ENCODE measurements at places on chromosomes 1 and 21.

GRCh38 chr1:181110013-181110412 is 21.5 kb downstream of the IER5 start:
- no peak for DNase-seq

GRCh38 chr1:20409012-20409411 is 77.0 kb downstream of the CAMK2N1 start:
- DNase-seq = no peak

DNA sequence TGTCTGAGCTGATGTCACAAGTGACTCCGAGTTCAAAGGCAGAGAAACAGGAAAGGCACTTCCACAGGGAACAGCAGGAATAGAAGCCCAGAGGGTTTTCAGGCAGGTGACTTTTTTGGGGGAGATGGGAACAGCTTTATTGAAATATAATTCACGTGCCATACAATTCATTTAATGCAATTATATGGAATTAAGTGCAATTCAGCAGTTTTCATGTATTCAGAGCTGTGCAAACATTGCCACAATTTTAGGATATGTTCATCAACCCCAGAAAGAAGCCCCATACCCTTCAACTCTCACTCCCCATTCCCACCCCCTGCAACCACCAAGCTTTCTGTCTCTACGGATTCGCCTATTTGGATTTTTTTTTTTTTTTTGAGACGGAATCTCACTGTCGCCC is 17.0 kb downstream of the KCNAB2 start:
- DNase-seq = no peak

DNA sequence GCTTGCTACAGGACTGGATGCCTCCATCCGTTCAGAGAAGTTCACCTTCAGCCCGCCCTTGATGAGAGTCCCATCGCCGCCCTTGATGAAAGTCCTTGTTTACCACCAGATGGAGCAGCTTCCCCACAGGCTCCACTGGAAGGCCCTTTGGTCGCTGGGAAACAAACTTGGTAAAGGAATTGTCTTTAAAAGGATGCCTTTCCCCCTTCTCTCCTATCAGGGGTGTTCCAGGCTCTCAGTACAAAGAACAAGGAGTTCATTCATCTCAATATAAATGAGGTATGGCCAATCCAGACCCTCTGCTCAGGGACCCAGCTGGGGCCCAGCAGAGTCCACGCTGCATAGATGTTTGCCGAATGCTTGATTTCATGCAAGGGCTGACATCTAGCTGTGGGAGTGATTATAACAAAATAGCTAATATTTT is 50.8 kb downstream of the CAPN9 start:
- no peak for DNase-seq

- no peak for DNase-seq
These were observed 9.5 kb upstream of the B3GALNT2 start for GRCh38 chr1:235513495-235514366.

- DNase-seq = no peak
These were observed 25.5 kb upstream of the ATF3 start for GRCh38 chr1:212582808-212583615.

DNA sequence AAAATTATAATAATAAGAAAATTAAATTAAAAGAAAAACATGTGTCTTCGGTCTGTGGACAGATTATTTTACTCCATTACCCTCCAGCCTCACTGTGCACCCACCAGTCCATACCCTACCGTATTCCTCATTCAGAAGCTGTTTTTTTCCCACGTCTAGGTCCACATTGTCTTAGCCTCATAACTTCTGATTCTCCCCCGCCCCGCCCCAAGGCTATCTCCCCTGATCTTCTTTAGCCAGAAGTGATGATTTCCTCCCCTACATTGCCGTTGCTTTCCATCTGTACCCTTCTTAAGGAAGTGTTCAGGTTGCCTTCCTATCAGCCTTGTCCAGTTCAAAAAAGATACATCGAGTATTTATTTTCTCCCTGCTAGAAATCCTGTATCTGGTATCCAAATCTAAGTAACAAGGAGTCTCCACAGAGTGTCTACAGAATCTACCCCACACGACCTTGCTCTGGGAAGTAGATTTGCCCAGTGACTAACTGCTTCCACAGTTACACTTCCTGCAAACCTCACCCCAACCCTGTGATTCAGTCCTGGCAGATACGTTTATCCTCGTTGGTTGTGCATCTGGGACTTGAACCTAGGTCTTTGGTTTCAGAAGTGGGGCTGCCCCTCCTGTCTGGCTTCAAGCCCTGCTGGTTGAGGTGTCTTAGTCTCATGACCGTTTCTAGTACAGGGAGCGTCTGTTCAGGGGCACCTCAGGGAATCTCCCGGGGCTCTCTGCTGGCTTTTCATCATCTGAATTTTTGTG is 470.2 kb downstream of the CAMTA1 start:
- no peak for DNase-seq

GRCh38 chr1:165235155-165235776 is 121.2 kb downstream of the LMX1A start:
- no peak for DNase-seq

DNA sequence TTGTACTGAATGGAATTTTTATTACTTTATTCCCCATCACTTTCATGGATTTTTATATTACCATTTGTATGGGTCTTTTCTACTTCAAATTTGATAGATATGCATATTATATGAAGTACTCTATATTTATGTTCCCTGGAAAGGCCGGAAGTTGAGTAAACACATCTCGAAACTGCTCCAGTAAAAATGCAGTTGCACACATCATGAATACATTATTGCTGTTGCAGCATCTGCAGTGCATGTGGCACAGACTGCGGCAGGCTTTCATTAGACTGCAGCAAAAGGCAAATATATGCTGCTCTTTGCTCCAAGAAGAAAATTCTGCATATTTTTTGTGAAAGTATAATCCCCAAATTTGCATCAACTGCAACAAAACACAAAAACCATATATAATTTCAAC is 48.7 kb upstream of the LRRC7 start:
- DNase-seq = no peak

DNA sequence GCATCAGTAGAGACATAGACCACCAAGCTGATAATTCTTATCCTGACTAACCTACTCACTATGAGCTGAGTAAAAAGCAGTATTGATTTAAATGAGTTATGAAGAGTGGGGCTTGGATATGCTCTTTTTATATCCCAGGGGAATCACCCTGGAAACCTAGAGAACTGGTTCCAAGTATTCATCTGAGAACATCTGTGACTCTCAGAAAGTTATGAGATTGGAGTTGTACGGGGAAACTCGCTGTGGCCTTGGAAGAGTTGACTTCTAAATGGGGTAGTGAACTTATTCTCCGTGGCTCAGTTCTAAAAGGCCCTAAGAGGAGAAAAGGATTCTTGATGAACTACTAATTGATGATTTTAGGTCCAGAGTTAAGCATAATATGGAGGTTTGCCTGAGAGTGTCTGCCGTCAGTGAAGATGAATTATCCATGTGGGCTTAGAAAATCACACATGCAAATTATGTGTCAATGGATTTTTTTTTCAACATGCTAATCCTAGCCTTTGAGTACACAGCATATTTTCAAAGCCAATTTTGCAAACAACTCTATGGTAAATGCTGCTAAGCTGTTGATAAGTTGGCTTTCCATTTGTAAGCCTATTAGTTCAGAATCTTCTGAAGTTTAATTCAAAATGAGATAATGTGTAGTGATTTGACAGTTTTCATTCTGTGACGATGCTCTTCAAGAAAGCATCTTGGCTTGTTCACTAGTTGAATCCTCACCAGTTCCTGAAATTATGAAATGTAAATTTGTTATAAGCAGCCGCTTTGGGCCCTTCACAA is 122.7 kb downstream of the FGGY start:
- DNase-seq = no peak

GRCh38 chr1:25657883-25658760 is 41.5 kb downstream of the MAN1C1 start:
- DNase-seq = no peak

DNA sequence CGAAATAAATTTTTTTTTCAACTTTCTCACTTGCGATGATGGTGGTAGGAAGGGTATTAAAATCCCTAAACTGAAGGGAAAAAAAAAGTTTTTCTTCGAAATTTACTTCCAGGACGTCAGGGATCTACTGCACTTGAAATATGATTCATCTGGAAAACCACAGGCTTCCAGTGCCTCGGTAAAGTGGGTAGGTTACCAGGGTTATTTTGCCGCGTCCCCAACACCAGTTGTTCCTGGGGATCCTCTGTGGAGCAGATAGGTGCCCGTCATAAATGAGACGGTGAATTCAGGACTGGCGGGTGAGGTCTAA is 773 bp downstream of the RABIF start:
- DNase-seq = peak; percentile 20

- no peak for DNase-seq
These were observed 7.8 kb upstream of the TDRD5 start for GRCh38 chr1:179583771-179584320.

- DNase-seq = no peak
These were observed 881.3 kb upstream of the ADGRL2 start for GRCh38 chr1:80919426-80919825.

GRCh38 chr1:208176649-208177048 is 67.5 kb downstream of the PLXNA2 start:
- no peak for DNase-seq

GRCh38 chr1:12128120-12128519 is 38.7 kb upstream of the TNFRSF1B start:
- DNase-seq = no peak

DNA sequence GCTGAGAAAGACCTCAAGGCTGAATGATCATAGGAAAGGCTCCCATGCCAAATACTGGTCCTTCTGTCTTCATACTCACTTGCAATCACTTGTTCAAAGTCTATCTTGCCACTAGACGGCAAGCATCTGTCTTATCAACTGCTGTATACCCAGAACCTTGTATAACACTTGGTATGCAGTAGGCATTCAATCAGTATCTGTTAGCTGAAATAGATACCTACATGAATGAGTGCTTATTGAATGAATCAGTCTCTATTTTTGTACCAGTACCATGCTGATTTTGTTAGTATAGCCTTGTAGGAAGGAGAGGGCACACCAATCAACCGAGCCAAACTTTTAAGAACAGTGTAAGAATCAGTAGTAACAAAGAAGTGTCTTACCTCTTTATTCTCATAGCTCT is 80.6 kb downstream of the NIBAN1 start:
- no peak for DNase-seq

GRCh38 chr1:59803458-59804038 is 11.2 kb upstream of the HOOK1 start:
- no peak for DNase-seq

GRCh38 chr1:156747742-156748669 is 3.5 kb downstream of the HDGF start:
- no peak for DNase-seq

- no peak for DNase-seq
These were observed 534 bp downstream of the KCNH1 start for GRCh38 chr1:211133393-211133835.

DNA sequence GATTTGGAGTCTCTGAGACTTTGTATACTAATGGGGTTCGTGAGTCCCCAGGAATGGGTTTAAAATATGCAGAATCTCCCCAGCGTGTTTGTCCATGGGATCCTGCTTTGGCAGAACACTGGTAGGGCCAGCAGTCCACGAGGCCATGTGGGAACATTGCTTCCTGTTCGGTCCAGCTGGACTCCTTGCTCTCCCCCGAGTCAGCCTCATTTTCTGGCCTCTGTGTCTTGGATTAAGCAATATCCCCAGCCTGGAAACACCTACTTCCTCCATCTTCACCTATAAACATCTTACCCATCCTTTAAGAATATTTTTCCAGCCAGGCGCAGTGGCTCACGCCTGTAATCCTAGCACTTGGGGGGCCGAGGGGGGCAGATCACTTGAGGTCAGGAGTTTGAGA is 142.4 kb downstream of the NAV1 start:
- DNase-seq = no peak

GRCh38 chr21:39079617-39080016 is 103.6 kb downstream of the PSMG1 start:
- no peak for DNase-seq

GRCh38 chr1:101178341-101178687 is 58.5 kb upstream of the S1PR1 start:
- no peak for DNase-seq

- DNase-seq = no peak
These were observed 49.8 kb downstream of the DDR2 start for GRCh38 chr1:162682013-162682419.

- DNase-seq = peak; percentile 100
These were observed at the start of gene MRPS14 for GRCh38 chr1:175023043-175023921. Gene MRPS14, minus strand, starts transcription at chr1:175023425. Its CDS starts 17 bp downstream, at chr1:175023408.

DNA sequence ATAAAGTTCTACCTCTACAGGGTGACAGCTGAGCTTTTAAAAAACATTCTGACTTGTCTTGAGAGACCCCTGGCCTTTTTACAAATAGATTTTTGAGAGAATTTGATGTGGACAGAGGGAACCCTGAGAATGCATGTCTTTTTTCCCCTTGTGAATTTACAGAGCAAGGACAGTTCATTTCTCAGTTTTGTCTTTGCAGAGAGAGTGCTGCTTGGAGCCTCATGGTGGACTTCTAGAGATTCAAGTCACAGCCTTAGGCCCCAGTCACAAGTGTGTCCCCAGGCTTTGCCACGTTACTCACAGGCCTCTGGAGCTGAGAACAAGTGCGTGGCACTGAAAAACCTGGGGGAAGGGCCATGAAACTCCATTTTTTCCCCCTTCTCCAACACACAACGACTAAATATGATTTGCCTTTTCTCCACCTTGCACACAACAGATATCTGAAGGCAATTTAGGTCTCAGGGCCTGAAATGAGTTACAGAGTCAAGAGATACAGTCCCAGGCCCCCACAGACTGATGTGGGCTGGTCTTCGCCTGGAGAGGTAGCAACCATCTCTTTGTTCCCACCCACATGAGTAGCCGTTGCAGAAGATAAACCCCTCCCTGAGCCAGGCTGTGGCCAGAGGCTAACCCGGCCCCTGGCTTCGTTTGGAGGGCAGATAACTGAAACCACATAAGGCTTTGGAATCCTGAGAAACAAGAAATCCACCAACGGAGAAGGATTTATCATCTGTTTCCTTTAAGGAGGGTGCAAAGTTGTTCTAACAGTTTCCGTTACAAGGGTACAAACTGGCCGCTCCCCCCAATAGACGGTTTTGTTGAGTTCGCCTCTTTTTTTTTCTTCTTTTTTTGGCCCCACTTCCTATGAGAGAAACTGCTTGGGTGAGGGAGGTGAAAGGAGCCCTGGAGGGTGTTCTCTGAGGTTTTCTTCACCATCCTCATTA is 1.0 kb upstream of the PIGV start:
- no peak for DNase-seq

GRCh38 chr1:159008744-159009188 is 941 bp upstream of the IFI16 start:
- no peak for DNase-seq

- DNase-seq = no peak
These were observed 32.1 kb downstream of the NAV1 start for GRCh38 chr1:201570886-201571624.

Data from iPS DF 6.9 (cell line).